ENCODE measurements at places on chromosomes 1 and 21.

- DNase-seq = no peak
Measured at GRCh38 chr1:147608596-147608995, 61.7 kb downstream of the ACP6 start.

GRCh38 chr21:37139154-37139553 is 66.1 kb downstream of the TTC3 start:
- DNase-seq = no peak

- no peak for DNase-seq
Measured at GRCh38 chr21:29462479-29462878, 163.8 kb downstream of the BACH1 start.

DNA sequence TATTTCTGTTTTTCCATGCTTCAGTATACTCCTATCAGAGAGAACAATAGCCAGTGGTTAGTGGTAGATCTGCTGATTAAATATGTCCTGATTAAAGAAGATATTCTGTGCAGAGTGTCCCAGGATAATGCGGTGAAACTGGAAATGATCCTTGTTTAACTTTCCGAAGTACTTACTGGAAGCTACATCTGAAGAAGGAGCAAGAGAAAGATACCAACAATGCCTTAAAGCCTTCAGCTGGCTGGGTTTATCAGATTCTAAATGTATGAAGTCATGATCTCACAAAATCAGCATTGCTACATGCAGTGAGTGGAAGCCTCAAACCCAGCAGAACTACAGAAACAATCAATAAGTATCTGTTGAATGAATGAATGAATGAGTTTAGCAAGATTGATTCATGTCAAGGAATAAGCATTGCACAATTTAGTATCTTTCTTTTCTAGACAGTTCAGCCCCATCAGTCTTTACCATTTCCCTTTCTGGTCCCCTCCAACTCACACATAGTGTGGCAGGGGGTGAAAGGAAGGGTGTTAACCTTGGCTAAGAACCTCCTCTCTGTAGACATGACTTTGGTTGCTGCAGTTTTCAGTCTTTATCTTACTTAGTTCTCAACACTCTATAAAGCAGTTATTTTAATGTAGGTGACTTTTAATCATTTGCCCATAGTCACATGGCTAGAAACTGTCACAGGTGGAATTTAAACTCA is 24.7 kb upstream of the DNASE2B start:
- DNase-seq = no peak

DNA sequence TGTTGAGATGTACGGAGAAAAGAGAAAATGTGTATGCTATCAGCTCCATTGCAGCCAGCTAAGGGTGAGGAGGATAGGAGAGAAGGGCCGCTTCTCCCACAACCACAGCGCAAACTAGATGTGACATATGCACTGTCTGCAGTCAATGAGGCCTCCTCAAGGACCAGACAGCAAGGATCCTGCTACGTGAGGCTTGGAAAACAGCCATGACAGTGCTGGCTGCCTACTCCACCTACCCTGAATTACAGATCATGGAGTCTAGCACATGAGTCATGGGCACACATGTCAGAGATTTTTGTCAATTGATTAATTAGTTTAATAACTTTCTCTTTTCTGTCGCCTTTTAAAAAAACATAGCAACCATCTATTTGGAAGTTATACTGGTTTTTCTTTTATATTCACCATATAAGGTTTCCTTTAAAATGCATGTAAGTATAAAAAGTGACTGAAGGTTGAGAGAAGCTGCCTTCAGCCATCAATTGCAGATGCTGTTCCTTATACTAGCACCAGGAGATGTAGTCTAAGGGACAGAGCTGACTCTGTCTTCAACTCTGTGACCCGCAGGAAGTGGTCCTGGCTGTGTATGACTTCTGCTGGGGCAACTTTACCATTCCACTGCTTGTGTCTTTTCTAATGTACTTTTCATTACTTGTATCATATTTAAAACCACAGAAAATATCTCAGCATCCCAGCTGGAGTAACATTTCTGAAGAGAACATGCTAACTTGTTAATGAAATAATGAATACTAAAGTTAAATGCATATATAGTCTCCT is 3.1 kb downstream of the VPS26C start:
- no peak for DNase-seq

- no peak for DNase-seq
Measured at GRCh38 chr1:117535821-117536220, 70.0 kb upstream of the TENT5C start.

GRCh38 chr1:97745912-97746311 is 174.9 kb downstream of the DPYD start:
- no peak for DNase-seq

DNA sequence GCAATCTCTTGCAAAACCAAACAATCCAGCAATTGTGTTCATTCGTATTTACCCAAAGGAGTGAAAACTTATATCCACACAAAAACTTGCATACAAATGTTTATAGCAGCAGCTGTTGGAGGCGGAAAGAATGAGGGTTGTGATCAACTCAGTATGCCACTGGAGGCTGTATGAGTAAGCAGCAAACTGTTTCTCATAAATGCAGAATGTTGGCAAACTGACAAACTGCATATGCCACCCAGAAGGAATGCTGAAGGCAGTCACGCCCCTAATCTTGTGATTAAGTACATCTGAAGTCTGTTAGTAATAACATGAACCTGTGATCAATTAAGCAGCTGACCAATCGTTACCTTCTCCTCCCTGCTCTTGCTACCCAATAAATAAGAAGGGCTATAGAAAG is 60.5 kb upstream of the CR2 start:
- no peak for DNase-seq

- DNase-seq = no peak
Measured at GRCh38 chr1:115725600-115725999, 42.9 kb downstream of the CASQ2 start.

GRCh38 chr1:67464746-67465145 is 34.5 kb upstream of the SERBP1 start:
- no peak for DNase-seq
